ENCODE measurements at places on chromosomes 1 and 21. TPM values are rescaled to one million over a fixed set of nuclear protein-coding genes. Genes with fewer than 3 reads are reported as not detected.

GRCh38 chr1:16315437-16315836, 36.8 kb downstream of the FBXO42 start:
- no peak for DNase-seq

- no peak for DNase-seq
Observed at GRCh38 chr1:41319106-41319755, 42.0 kb upstream of the FOXO6 start.

- DNase-seq, result no peak
Observed at GRCh38 chr21:25885880-25886279, 151.1 kb downstream of the GABPA start.

DNA sequence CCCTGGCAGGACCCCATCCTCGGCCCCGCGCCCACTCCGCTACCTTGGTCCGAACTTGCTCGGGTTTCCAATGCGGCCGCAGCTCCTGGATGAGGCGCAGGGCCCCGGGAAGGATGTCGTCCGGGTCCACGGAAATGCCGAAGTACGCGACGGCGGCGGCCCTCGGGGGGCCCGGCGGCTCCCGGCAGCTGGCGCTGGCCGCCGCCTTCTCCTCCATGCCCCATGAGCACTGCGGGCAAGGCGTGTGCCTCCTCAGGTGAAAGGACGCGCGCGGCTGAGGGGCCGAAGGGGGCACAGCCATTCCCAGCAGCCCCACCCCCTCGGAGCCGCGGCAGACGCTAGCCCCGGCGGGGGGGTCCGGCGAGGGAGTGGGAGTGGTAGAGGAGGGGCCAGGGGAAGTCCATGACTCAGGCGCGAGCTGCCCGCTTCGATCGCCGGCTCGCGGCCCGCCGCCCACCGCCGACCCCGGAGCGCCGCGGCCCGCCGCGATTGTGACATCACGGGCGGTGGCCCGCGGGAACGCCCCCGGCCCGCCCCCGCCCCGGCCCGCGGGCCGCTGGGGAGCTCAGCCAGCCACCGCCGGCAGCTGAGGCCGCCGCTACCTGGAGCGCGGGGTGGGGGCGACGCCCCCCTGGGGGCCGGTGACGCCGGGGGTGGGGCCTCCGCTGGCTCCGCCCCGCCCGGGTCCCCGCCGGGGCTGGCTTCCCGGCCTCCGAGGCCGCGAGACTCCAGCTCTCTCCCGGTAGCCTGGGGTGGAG, at the start of gene ETNK2:
TSS of gene ETNK2 (minus strand) at position 493 of the 758 bp plus-strand sequence. CDS start at position 301, 192 bp downstream.
- DNase-seq, result peak; percentile 16

- no peak for DNase-seq
Observed at GRCh38 chr1:55276671-55277376, 61.7 kb upstream of the USP24 start.

DNA sequence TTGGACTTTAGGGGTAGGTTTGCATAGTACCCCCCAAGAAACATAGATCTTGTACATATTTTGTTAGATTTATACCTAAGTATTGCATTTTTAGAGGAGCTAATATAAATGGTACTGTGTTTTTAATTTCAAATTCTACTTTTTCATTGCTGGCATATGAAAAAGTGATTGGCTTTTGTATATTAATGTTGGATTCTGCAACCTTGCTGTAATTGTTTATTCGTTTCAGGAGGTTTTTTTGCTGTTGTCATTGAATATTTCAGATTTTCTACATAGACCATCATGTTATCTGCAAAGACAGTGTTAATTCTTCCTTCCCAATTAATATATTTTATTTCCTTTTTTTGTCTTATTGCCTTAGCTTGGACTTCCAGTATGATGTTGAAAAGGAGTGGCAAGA, 23.0 kb upstream of the EDARADD start:
- DNase-seq, result no peak

DNA sequence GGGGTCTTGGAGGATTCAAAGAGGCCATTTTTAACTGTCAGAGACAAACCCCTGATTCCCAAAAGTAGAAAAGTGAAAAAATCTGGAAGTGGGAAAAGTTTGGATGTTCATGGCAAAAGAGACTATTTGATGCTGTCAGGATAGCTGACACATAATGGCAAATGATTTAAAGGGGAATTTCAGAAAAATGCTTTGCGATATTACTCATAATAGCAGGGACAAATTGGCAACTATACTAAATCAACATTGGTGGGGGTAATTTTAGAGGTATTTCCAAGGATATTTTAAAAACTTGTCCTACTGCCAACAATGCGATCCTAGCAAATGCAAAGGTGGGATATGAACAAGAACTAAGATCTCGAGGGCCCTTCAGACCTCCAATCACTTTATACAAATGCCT, 5.3 kb upstream of the GSTM4 start:
- DNase-seq, result no peak

GRCh38 chr21:16678429-16679160, 834.2 kb upstream of the CXADR start:
- no peak for DNase-seq

- no peak for DNase-seq
Observed at GRCh38 chr1:160548960-160549664, 26.1 kb upstream of the SLAMF6 start.

DNA sequence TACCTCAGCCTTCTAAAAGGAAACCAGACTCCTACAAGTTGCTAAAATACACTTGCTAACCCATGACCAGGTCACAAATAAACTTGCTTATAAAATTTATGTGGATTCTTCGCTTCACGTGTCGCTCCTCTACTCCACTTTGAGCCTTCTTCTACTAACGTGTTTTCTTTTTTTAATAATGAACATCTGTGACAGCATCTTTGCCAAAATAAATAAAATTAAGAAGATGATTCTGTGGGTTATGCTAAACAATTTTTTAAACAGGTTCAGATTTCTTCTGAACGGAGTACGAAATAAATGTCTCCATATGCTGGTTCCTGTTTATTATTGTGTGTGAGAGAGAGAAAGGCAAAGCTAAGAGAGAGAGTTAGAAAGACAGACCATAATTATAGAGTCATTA, 735.8 kb downstream of the LTN1 start:
- DNase-seq, result no peak

DNA sequence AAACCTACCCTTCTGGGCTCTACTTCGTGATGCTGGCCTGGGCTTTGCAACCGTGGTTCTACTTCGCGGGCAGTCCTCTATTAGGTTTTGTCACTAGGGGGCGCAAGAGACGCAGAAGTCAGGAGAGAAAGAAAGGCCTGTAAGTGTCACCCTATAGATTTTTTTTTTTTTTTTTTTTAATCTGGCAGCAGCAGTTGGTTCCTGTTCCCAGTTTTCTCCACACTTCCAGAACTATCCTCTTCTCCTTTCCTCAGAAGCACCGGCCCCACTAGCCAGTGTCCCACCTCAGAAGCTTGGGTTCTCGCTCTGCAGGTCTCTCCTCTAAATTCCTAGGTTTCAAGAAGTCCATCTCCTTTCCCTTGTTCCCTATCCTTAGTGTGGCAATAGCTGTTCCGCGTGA, 9.1 kb upstream of the LCE2D start:
- peak; percentile 50 for DNase-seq

DNA sequence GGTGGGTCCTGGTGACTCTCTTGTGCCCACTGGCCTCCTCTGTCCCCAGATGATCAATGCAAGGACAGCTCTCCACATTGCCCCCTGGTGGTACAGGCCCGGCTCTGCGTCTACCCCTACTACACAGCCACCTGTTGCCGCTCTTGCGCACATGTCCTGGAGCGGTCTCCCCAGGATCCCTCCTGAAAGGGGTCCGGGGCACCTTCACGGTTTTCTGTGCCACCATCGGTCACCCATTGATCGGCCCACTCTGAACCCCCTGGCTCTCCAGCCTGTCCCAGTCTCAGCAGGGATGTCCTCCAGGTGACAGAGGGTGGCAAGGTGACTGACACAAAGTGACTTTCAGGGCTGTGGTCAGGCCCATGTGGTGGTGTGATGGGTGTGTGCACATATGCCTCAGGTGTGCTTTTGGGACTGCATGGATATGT, 10.8 kb downstream of the ADAMTSL4 start:
- DNase-seq, result peak; percentile 79

DNA sequence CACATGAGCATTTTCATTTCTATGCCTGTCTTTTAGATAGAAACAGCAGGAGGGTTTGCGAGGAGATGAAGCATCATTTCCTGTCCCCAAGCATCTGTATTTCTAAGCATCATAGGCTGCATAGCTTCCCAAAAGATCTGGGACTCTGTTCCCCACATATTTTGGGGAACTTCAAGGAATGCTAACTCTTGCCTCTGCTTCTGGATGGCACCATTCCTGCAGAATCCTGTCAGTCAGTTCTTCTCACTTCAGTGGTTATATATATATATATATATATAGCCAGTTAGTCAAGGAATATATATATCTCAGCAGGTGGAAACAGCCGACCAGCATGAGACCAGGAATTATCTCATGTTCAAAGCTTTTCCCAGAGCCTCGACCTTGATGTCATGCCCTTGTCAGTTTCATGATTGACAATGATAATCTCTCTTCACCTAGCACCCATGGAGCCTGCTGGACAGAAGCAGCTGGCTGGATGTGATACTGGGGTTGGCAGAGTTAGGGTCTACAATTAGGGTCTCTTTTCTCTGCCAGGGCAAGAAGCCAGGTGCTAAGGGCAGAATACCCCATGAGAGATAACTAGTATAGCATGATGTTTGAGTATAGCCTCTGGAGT, 2.4 kb downstream of the PFKFB2 start:
- no peak for DNase-seq

- DNase-seq, result no peak
Observed at GRCh38 chr21:15749861-15750159, 20.0 kb downstream of the USP25 start.

DNA sequence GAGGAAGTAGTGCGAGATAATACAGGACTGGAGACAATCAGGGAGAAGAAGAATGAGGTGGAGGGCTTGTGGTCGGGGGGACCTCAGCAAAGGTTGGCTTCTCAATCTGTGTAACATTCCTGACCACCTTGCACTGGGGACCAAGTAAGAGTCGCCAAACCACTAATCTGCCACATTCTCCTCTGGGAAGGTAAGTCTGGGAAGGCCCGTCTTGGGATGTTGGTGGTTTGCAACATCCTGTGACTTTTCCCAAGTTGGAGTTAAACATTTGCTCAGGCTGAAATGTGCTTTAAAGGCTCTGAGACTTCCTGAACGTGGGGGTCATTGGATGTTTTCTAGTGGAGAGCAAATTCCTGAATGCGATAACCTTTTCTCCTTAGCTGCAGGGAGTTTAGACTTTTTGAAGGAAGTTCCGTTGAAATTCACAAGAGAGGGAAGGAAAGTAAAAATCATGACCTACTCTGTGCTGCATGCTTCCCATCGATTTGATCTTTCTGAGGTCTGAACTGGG, 325.9 kb downstream of the RPS6KC1 start:
- DNase-seq, result no peak

GRCh38 chr1:245678860-245679411, 524.2 kb downstream of the KIF26B start:
- no peak for DNase-seq

DNA sequence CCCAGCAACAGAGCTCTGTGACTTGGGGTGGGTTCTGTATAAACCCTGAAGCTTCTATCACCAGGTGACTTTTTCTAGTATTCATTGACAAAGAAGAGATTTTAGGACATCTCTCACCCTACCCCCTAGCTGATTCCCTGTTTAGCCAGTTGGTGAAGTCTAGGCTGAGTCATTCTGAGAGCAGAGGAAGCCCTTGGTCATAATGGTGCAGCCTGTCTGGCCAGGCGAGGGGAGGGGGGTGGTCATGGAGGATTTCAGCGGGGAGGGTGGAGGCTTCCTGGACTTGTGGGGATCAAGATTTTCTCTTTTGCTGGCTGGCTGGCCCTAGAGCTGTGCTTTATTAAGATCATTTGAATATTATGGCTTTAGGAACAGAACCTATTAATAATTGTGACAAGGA, 262.6 kb downstream of the CAMTA1 start:
- DNase-seq, result peak; percentile 28

DNA sequence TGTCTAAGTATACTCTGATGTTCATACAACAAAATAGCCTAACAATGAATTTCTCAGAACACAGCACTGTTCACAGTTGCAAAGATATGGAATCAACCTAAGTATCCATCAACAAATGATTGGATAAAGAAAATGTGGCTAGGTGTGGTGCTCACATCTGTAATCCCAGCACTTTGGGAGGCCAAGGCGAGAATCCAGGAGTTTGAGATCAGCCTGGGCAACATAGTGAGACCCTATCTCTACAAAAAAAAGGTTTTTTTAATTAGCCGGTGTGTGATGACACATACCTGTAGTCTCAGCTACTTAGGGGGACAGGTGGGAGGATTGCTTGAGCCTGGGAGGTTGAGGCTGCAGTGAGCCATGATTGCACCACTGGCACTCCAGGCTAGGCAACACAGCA, 10.7 kb downstream of the IFNAR2 start:
- no peak for DNase-seq

DNA sequence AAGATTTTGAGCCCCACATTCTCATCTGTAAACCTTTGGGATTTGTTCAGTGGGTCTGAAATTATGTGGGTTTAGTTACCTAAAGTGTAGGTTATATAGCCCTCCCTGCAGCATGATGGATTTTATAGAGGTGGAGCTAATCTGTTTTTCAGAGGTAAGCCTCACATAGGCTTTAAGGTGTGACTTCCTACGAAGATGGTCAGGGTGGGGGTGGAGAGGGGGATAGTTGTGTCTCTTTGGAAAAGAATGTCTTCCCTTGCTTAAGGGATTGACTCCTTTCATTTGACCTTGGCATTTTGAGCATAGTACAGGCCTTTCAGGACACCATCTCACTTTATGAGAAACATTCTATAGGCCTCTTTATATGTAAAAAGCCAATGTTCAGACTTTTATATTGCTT, 3.4 kb downstream of the CACHD1 start:
- DNase-seq, result no peak

- DNase-seq, result peak; percentile 67
Observed at GRCh38 chr1:184563308-184563707, 176.5 kb downstream of the C1orf21 start.

DNA sequence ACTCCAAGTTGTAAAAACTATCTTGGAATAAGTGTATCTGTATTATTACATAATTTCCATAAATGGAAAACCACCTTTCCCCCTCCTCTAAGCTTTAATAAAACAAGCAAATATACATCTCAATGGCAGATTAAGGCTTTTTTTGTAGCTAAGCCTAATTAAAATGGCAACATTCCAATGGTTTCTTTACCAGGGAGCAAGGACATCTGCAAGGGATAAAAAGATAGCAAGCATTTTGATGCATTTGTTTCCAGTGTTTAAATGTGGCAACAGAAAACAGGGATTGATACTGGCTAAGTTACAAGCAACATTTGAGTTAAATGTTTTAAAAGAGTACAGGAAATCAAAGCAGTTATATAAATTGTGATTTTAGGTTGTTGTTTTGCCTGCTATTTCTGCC, 1012.7 kb downstream of the ADGRL2 start:
- no peak for DNase-seq

DNA sequence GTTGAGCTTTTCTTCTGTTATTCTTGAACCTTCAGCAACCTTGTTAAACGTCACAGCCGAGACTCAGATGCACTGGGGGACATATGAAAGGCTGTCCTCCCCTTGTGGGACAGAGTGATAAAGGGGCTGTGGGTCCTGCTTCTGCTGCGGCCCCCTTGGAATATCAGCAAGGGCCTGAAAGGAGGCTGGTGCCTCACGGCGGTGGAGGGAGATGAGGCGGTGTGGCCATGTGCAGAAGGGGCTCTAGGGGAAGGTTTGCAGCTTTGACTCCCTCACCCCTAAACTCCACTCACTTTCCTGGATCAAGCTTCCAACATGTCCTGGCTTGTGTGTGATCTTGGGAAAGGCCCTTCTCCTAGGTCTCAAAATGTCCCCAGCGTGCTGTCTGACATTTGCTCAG, 270.7 kb upstream of the CSF3R start:
- DNase-seq, result no peak

The CYP4A22 gene
- not detected for total RNA-seq

The KLHL20 gene
- 47.8 TPM for total RNA-seq

The SPRR3 gene
- not detected for total RNA-seq
